ENCODE measurements at places on chromosomes 7 and 10. TPM values are rescaled to one million over a fixed set of nuclear protein-coding genes. Genes with fewer than 3 reads are reported as not detected.

Gene SH2B2
- total RNA-seq, result 3.0 TPM

Gene GHRHR
- total RNA-seq, result not detected

Gene MYOZ1
- 13.1 TPM for total RNA-seq

Gene PLEKHS1
- total RNA-seq, result not detected

DNA sequence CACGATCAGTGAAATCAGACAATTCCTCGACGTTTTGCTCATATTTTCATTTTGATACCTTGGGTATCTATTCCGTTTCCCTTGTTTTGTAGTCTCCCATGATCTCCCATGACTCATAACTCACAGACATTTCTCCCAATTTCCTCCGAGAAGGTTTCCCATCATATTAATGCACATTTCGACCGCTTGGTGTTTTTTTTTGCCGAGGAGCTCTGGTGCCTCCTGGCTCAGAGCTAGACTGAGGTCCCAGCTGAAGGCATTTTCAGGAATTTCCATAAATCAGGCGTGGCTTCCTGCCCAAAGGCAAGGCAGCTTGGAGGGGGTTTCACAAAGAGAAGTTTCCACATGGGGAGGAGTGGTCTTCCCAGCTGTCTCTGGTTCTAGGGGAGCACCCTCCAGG, 148.2 kb upstream of the TNS3 start:
- no peak for DNase-seq

DNA sequence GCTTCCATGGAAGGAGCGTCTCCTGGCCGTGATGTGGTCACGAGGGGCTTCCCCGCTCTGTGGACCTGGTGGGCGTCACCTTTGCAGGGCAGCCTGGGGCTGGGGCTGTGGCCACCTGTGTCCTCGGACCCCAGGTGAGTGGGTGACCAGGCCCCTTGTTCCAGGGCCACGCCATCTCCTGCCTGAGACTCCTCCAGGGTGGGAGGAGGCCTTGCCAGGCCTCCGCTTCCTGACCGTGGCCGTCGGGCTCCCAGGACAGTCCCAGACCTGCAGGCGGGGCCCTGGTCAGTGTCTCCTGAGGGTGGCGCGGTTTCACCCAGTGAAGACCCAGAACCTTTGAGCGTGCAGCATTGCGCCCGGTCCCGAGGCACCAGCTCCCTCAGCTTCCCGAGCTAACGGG, 20.4 kb upstream of the UTF1 start:
- no peak for DNase-seq

- no peak for DNase-seq
Observed at GRCh38 chr10:63416376-63416775, 49.4 kb downstream of the JMJD1C start.

Data from left cardiac atrium (tissue), 4 donors.